ENCODE measurements at places on chromosomes 5 and 9.
A peak's percentile ranks its signal among the peaks of the same experiment; 100 is the strongest.

DNA sequence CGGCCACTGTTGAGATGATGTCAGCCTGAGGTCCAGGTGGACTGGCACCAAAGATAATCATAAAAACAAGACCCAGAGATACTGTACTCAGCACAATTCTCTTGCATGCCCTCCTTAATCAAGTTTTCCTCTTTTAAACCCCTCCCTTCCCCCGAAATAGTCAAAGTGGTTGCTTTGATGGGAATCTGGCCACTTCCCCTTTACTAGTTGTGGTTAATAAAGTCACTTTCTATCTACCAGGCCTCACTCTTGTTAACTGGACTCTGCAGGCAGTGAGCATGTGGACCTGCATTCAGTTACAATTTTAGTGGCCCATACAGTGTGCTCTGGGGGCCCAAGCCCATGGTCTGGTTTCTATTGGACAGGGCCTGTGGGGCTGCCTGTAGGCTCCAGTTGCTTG is 17.5 kb downstream of the FBP2 start:
- no peak for DNase-seq
- no peaks in the 10 kb centered on the region for H3K4me1 ChIP-seq
- no peak overlapping the region for H3K27ac ChIP-seq
- no peaks in the 10 kb centered on the region for H3K36me3 ChIP-seq
- no peak overlapping the region for H3K4me3 ChIP-seq

DNA sequence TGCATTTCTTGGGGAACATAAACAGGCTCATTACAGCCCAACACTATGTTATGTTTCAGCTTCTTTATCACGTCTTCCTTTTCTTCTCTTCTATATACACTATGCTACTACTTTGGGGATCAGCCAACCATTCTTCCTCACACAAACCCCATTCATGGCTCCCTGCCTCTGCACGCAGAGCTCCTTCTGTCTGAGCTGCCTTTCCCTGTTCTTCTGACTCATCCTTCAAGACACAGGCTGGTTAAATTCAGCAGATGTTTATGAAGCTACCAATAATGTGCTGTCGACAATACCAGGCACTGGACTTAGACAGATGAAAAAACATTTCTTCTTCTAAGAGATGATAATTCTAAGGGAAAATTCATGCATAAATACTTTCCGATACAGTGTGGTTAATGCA is 102.5 kb upstream of the TXNDC8 start:
- H3K4me3 ChIP-seq: no peak overlapping the region
- H3K36me3 ChIP-seq: no peaks in the 10 kb centered on the region
- H3K4me1 ChIP-seq: no peaks in the 10 kb centered on the region
- H3K27ac ChIP-seq: no peak overlapping the region
- no peaks in the 10 kb centered on the region for H3K27me3 ChIP-seq

- H3K4me1 ChIP-seq: no peaks in the 10 kb centered on the region
- DNase-seq: no peak
- no peaks in the 10 kb centered on the region for H3K27me3 ChIP-seq
Measured at GRCh38 chr5:162391833-162392232, 324.3 kb downstream of the GABRG2 start.

DNA sequence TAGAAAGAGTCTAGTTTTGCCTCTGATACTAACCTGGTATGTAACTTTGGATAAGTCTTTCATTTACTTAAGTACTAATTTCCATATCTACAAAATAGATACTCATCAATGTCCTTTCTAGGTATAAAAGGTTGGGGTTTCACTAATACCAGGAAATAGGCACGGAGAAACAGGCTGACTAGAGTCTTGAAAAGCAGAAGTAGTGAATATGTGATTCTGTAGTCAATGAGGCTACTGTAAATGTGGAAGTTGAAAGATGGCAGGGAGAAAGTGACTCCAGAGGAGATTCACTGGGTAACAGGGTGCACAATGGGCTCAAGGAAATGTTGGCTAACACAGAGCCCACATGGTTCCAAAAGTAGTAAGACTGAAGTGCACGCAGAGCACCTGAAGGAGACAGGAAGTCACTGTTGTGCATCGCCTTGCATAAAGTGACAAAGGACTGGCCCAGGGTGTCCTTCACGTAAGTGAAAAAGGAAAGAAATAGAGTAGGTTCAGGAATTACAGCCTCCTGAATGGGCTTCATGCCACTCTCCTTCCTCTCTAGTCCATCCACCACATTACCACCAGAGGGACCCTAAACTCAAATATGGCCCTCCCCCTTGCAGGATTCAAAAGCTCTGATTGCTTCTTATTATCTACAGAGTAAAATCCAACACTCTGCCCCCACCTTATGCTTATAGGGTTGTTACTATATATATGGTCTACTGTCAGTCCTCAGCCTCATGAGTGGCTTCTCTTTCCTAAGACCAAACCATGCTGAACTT is 288.0 kb upstream of the SMARCA2 start:
- no peaks in the 10 kb centered on the region for H3K27me3 ChIP-seq
- DNase-seq: no peak
- H3K27ac ChIP-seq: no peak overlapping the region
- H3K36me3 ChIP-seq: no peaks in the 10 kb centered on the region
- no peak overlapping the region for H3K4me3 ChIP-seq

- H3K36me3 ChIP-seq: no peaks in the 10 kb centered on the region
- H3K27ac ChIP-seq: peak overlapping the region; percentile 100
- no peaks in the 10 kb centered on the region for H3K27me3 ChIP-seq
- no peak for DNase-seq
- peak overlapping the region; percentile 98 for H3K4me3 ChIP-seq
Measured at GRCh38 chr5:108379722-108380530, 2.0 kb downstream of the FBXL17 start.
